Right hindlimb (tissue), 1 donor: ENCODE measurements at places on chromosomes 6 and 20.

DNA sequence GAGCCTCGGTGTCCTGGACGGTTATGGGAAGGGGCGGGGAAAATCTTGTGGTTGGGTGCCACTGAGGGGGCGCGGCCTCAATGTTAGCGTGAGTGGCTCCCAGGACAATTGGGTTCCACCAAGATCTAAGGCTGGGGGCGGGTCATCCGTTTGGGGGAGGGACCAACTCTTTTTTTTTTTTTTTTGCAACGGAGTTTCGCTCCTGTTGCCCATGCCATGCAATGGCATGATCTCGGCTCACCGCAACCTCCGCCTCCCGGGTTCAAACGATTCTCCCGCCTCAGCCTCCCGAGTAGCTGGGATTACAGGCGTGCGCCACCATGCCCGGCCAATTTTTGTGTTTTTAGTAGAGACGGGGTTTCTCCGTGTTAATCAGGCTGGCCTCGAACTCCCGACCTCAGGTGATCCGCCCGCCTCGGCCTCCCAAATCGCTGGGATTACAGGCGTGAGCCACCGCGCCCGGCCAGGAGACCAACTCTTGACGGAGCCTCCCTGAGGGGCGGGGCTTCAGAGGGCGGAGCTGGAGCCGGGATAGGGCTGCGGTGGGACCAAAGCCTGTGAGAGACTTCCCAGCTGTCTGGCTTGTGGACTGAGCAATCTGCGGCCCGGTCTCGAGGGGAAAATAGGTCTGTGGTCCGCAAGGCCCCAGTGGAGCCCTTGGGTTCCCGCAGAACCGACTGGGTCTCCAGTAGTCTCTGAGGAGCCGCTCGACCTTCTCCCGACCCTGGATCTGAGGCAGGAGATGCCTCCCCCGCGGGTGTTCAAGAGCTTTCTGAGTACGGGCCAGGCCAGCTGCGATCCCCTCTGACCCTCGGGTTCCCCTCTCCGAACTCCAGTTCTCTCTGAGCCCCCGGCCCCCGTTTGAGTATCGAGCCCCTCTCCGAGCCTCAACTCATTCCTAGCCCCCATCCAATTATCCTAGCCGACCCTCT, 1.1 kb downstream of the SPAG4 start:
- DNase-seq: peak; percentile 85

DNA sequence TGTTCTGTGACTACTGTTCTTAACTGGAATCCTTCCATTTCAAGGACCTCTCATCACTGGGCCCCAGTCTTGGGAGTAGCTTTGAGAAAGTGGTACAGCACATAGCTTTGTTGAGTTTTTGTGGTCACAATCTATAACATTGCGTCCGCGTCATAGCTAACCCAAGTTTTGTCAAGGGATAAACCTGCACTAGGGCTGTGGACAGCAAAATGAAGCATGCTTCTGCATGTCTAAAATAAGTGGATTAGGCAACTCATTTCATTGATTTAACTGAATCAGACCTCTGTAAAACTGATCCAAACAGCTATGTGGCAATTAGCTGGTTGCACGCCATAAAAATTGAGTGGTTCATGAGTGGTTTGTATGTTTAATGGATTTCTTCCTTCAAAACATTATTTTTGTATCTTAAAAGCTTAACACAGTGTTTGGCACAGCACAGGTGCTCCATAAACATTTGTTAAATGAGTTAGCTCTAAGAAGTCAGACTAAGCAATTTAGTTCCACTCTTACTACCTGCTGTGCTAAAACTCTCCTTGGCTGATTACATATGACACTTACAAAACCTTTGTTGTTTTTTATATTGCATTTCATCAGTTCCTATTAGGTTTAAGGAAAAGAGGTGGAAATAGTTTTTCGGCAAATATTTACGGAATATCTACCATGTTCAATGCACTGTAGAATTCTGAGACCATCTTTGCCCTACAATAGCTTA, 160.3 kb upstream of the ATXN1 start:
- no peak for DNase-seq

DNA sequence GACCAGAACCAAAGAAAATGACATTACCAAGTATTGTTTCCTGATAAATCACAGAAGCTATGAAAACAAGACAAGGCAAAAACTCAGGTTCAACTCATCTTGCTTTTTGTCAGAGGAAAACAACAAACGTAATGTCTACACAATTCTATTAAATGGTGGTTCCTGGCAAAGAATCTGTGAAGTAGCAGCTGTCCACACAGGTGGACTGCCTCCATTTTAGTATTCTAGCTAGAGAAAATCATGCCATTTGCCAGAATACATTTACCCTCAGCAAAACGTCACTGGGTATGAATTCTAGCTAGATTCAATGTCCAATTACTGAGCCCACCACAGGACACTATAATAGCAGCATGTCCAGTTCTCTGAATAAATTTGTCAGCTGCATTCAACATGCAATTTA, 125.4 kb downstream of the ADGRB3 start:
- DNase-seq: no peak

DNA sequence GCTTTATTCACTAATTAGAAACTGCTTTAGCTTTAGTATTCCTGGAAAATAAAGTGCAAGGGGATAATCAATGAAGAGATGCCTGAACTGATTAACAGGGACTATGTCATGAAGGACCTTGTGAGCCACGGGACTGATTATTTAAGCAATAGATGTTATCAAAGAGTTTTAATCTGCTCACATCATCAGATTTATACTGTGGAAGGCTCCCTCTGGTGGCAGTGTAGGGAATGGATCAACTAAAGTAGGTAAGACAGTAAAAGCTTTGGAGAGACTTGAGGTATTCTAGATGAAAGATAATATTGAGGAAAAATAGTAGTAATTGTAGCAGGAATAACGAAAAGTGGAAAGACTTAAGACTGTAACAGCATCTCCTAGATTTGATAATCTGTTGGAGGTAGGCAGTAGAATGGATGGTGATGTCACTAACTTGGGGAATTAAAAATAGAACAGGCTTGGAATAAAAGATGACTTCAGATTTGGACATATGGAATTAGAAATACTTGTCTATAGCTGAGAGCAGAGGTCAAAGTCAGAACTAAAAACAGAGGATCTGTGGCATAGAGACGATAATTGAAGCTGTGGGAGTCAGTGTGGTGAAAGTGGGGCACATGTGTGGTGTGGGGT, 80.3 kb upstream of the HTR1E start:
- DNase-seq: no peak

- DNase-seq: no peak
Measured at GRCh38 chr6:147095316-147095715, 108.9 kb upstream of the STXBP5 start.

DNA sequence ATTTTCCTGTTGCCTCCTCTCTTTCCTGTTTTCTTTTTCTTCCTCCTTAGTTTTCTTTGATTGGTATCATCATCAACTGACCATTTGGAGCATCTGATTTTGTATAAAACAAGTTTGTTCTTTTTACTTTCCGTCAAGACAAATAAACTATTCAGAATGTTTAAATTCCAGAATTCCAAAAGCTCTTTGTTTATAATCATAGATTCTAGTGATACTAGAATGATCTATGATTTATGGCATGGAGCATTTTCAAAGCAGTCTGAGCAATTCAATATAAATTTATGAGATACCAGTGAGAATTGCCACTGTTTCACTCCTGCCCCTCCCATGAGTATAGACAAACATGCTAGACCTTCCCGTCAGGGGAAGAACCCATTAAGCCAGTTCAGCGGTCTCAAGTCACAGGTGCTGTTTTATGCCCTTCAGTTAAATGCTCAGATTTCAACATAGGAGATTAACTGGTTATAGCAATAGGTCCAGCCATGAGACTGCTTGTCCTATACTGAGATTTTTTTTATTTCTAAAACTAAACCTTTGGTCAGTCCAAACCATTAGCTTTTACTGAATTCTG, 60.7 kb downstream of the GRIK2 start:
- DNase-seq: no peak

DNA sequence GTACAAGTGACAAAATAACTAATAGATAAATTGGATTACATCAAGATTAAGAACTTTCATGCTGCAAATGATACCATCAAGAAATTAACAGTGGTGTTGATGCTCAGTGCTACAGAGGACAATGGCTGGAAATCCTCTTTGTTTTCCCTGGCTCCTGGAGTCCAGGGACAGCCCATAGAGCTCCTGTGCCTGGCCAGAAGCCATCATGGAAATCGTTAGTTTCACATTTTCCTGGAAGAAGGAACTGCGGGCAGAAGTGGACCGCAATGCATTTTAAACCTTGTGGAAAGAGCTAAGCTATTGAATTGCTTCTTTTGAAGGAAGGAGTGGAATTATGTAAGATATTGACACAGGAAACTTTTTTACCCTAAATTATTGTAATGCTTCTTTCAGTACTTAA, 276.0 kb downstream of the GJA1 start:
- DNase-seq: peak; percentile 50

- DNase-seq: no peak
Measured at GRCh38 chr6:72636215-72636614, 14.4 kb downstream of the KCNQ5 start.

GRCh38 chr6:141688916-141689315, 443.8 kb upstream of the GJE1 start:
- DNase-seq: no peak

DNA sequence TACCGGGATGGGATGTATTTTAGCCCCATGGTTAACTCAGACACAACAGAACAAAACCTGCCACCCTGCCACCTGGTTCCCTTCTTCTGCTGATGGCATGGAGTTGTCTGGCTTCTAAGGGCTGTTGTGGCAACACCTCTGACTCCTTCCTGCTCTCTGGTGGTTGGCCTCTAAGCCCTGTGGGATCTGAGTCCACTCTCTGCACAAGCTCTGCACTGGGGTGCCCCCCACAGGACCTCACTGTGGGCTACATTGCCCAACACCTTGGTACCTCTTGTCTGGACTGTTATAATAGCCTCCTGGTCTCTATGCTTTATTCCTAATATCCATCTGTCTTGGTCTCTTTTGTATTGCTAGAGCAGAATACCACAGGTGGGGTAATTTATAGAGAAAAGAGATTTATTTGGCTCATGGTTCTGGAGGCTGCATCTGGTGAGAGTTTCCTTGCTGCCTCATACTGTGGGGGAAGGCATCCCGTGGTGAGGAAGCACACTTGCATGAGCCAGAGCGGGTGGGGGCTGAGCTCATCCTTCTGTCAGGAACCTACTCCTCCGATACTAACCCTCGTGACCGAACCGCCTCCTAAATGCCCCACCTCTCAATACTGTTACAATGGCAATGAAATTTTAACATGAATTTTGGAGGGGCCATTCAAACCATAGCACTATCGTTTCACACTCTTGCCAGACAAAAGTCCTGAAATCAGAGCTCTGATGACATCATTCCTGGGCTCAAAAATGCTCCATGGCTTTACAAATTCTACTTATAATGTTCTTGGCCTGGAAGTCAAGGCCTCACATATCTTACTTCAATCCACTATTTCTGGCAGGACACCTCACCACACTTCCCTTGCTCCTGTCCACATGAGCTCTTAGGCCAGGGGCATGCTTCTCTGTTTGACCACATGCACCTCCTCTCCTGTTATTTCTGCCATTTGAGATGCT, 127.2 kb downstream of the PAX1 start:
- peak; percentile 77 for DNase-seq

GRCh38 chr6:1409774-1410465, 20.5 kb downstream of the FOXF2 start:
- DNase-seq: peak; percentile 4

DNA sequence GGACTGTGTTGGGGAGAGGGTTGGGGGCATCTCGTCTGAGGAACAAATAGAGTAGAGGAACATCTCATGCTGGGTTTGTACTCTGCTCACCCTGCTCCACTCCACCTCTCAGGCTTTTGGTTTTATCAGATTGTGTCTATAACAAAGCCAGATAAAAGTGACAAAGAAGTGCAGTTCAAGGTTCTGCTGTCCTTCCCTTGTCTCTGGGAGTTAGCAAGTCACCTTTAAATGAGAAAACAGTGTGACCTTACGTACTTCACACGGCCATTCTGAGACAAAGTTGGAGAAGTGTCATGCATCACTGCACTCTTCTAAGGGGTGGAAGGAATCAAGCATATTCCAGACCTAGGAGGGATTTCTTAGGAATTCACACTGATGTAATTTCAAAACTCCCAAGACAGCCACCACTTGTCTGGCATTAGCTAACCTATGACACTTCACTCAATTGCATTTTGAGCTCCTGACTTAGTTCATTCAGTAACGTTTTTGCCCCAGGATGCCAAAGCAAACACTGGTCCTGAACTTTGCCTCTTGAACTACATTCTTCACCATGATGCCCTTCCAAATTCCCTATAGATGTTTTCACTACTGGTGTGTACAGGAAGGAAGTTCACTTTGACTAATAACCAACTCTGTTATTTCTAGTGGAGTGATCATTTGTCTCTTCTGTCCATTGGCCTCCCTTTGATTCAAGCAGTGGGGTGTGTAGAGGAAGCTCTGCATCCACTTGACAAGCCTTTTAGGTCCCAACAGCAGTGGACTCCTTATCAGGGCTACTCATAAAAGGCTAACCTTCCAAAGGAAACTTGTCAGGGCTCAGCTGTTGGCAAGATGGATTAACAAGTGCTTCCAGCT, 647.6 kb upstream of the FLRT3 start:
- no peak for DNase-seq

DNA sequence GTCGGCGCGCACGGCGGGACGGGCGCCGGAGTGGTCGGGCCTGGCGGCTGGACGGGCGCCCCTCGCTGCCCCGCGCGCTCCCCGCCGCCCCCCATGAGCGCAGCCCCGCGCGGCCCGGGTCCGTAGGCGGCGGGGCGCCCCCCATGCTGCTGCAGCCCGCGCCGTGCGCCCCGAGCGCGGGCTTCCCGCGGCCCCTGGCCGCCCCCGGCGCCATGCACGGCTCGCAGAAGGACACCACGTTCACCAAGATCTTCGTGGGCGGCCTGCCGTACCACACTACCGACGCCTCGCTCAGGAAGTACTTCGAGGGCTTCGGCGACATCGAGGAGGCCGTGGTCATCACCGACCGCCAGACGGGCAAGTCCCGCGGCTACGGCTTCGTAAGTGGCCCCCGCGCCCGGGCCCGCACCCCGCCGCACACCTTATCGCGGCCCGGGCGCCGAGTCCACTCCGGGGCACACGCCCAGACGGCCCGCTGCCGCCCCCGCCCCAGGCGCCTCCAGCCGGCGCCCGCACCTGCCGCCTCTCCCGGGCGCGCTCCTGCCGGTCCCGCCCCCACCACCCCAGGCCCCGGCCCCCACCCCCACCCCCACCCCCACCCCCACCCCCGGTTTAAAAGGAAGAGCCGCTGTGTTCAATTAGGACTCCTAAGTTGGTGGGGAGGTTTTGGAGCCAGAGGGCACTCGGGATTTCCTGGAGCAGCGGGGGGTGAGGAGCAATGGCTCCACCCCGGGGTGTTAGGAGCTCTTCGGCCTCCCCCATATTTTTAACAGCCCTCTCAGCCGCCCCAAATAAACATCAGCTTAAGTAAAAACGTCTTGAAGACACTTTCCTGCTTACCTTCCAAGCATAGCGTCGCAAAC, 474 bp downstream of the RBM38 start:
- no peak for DNase-seq

GRCh38 chr6:41645007-41645618, 6.8 kb downstream of the MDFI start:
- DNase-seq: peak; percentile 59

GRCh38 chr6:159390381-159390780, 221.2 kb downstream of the FNDC1 start:
- DNase-seq: peak; percentile 74
